ENCODE measurements at places on chromosomes 1 and 21. TPM values are rescaled to one million over a fixed set of nuclear protein-coding genes. Genes with fewer than 3 reads are reported as not detected.

DNA sequence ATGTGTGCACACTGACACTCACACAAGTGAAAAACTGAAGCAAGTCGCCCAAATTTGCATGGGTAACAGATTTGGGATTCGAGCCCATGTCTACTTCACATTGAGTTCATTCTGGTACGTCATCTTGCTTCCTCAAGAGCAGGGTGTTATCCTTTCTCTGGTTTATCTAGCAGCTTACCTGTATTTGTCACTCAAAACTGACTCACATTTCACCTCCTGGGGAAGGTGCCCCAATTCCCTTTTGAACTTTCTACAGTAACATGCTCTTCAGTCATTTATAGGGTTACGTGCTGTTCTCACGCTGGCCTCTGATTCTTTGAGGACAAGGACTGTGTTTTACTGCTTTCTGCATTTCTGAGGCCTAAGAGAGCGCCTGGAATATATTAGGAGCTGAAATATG is 162.8 kb downstream of the PDE4B start:
- no peak for DNase-seq

GRCh38 chr1:111630567-111630966 is 11.0 kb downstream of the RAP1A start:
- DNase-seq, result no peak

GRCh38 chr1:91919962-91920361 is 29.2 kb upstream of the BRDT start:
- no peak for DNase-seq

DNA sequence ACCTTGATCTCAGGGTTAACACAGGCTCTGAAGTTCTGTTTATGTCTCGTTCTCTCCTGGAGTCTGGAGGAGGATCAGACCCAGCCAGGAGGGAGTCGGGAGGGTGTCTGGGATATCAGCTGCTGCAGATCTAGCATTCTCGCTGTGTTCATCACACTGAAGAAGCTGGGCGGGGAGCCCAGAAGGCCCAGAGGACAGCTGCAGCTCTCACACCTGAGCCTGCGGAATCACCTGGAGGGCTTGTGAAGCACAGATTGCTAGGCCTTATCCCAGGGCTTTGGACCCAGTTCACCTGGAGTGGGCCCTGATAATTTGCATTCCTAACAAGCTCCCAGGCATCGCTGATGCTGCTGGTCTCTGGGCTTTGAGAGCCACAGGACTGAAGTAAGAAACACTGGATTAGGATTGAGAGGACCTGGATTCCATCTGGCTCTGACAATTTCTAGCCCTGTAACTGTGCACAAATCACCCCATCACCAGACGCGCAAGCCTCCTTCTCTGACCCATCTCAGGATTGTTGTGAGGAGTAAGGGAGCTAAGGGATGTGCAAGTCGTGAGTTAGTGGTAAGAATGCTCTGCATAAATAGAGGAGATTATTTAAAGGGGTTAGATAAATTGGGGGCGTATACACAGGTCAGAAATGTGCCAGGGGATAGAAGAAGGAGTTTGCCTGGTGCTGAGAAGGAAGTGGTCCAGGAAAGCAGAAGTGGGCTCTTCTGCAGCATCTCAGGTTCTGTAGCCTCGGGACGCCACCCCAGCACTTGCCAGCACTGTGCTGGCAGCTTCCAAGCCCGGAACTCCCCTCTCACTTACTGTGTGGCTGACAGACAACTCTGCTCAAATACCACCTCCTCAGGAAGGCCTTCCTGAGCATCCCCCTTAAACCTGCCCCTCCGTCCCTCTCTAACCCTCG is 19.1 kb downstream of the ABCA4 start:
- no peak for DNase-seq

DNA sequence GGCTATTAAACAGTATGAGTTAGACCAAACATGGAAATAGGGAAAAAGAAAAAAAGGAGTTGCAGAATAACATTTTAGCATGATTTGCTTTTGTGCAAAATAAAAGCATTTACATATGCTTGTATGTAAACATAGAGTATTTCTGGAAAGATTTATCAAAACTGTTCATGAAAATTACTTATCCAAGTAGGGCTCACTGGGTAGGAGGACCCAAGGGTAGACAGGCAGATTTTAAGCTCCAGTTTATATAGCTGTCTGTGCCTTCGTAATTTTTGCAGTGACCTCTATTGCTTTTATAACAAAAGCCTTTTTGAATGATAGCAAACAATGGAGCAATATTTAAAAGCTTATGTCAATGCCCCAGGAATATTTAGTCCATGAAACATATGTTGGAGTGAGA is 228.8 kb upstream of the IRF2BP2 start:
- no peak for DNase-seq

DNA sequence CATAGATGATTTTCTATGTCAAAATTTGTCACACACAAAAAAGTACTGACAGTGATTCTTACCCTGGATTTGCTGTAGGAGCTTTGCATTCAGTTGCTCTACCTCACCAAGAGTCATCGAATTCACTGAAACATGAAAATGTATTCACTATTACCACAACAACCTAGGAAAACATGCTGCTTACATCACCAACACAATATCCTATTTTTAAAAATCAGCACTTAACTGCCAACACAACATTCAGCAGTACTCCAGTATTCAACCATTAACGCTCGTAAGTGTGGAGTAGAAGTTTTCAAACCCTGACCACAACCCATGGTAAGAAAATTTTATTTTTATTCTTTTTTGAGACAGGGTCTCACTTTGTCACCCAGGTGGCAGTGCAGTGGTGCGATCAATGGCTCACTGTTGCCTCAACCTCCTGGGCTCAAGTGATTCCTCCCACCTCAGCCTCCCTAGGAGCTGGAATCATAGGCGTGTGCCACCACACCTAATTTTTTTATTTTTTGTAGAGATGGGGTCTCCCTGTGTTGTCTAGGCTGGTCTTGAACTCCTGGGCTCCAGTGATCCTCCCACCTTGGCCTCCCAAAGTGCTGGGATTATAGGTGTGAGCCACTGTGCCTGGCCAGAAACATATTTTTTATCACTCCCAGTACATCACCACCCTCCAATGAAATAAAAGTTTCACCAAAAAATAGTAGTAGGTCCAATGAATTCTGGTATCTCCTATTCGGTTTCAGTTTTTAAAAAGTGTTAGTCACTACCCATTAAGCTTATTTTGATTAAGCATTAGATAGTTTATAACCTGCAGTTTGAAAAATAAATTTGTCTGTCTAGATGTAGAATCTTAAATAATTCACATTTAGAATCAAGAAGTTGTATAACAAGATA is 23.8 kb downstream of the C21orf91 start:
- no peak for DNase-seq

- DNase-seq, result peak; percentile 28
These were observed 43.4 kb downstream of the PARP1 start for GRCh38 chr1:226364514-226364899.

DNA sequence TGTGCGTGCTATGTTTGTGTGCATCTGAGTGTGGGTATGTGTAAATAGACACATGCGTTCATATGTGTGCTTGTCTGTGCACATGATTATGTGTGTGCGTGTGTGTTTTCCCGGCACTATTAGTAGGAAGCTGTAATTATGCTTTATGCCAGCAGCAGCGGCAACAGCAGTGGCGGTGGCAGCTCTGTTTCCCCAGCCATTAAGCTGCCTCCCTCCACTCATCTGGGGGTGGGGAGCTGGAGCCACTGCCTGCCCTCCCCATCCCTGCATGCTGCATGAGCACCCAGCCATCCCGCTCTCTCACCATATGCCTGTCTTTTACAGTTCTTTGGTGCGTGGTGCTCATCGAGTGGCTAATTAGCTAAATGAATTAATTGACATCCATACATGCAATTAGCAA is 30.5 kb upstream of the ACOT11 start:
- no peak for DNase-seq

DNA sequence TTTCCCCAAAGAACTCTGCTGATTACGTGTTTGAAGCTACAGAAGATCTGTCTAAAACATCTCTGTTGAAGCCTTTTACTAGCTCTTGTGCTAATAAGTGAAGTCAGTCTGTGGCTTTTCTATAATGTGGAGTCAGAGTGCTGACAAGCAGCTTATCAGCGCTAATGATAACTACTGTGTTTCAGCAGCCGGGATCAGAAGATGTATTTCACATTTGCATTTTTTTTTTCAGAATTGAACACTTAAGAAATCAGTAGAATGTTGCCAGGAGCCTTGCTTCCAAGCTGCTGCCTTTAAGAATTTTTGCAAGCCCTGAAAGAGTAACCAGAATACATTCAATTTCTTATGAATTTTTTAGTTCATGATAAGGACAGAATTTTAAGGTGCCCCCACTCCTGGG is 519.4 kb upstream of the NR5A2 start:
- no peak for DNase-seq

The ATP1A2 gene
- 4.8 TPM for total RNA-seq

The TMPRSS15 gene
- total RNA-seq, result not detected

The ARHGAP29 gene
- total RNA-seq, result 43.5 TPM
